GM13977 (cell line): ENCODE measurements at places on chromosomes 5 and 9.

GRCh38 chr5:125227333-125228095, 481.1 kb upstream of the ZNF608 start:
- DNase-seq: no peak

DNA sequence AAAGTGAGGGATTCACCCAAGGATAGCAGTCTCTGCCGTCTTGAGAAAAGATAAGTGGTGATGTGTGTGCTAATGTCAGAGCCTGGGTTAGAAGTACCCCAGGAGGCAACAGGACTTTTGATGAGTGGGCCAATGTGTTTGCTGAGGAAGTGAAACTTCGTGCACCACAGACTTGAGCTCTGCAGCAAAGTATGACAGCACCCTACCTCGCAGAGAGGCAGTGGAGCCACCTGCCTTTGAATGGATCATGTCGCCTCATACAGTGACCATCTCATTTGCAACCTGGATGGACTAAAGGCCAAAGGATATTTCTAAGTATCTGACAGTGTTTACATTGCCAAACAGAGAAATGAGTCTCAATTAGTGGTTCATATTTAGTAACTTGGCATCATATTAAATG, 593.9 kb upstream of the GRAMD2B start:
- DNase-seq: peak; percentile 17

GRCh38 chr9:125700791-125701190, 6.2 kb downstream of the MAPKAP1 start:
- DNase-seq: peak; percentile 71

- DNase-seq: no peak
These were observed 137.9 kb downstream of the FAM114A2 start for GRCh38 chr5:153900703-153901395.

GRCh38 chr5:32692036-32692746, 18.9 kb upstream of the NPR3 start:
- no peak for DNase-seq

DNA sequence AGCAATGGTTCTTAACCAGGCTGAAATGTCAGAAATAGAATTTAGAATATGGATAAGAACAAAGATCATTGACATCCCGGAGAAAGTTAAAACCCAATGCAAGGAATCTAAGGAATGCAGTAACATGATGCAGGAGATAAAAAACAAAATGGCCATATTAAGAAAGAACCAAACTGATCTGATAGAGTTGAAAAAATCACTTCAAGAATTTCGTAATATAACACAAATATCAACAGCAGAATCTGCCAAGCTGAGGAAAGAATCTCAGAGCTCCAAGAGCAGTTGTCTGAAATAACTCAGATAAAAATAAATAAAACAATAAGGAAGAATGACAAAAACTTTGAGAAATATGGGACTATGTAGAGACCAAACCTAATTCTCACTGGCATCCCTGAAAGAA, 37.8 kb upstream of the TAS2R1 start:
- DNase-seq: no peak

DNA sequence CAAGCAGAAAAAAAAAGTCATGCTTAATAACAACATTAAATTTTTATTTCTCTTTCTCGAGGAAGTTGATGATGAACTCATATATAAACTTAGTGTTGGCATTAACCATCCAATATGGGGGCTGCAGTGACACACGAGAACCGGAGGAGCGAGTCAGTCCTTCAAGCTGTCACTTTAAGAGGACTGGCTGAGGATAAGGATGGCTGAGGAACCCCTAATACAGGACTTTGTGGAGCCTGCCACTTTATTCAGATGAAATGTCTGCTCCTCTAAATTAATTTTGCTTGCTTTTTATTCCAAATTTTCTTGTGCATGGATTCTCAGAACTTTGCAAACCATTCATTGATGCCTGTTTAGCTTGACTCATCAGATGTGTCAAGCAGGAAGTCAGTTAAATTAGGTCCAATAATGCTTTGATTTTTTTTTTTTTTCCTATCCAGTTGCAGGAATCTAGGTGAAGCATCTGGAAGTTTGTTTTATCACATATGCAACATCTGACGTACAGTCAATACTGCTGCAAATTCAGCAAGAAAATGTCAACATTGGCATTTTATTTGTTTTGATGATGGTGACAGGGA, 144.2 kb upstream of the COL5A1 start:
- no peak for DNase-seq

DNA sequence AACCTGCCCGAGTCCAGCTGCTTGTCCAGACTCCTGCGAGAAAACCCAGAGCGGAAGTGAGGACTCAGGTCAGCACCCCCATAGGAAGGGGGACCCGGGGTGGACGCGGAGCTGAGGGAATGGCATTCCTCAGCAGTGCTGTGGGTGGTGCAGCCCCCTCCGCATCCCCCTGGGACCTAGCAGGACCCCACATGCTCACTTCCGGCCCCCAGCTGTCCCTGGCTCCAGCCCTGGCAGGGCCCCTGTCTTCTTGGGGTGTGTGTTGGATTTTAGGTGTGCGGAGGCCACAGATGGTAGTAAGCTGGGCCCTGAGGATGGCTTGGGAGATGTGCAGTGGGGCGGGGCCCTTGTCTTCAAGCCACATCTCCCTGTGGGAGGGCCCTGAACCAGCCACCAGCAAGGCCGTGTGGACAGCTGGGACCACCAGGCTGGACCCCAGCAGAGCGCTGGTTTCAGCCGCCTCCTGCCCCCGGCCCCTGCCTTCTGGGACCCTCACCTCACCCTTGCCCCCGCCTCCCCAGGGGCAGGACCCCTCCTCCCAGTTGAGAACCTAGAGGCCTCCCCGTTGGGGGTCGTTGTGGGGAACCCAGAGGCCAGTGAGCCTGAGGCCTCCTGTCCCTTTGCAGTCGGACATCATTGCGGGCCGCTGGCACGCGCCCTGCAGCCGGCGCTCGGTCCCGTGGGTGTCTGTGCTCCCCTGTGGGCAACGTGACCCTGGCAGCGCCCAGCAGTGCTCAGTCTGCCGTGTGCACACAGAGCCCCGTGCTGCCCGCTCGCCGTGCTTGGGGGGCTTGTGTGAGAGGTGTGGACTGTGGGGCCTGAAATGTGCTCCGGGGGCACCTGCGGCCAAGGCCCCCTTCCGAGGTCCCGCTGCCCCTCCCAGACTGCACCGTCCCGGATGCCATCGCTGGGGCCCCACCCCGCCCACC, 10.8 kb upstream of the SLC9A3 start:
- DNase-seq: no peak

- no peak for DNase-seq
These were observed 20.3 kb upstream of the SH3RF2 start for GRCh38 chr5:145915970-145916638.
